CD8-positive, alpha-beta memory T cell (primary cell): ENCODE measurements at places on chromosomes 13 and 19.

DNA sequence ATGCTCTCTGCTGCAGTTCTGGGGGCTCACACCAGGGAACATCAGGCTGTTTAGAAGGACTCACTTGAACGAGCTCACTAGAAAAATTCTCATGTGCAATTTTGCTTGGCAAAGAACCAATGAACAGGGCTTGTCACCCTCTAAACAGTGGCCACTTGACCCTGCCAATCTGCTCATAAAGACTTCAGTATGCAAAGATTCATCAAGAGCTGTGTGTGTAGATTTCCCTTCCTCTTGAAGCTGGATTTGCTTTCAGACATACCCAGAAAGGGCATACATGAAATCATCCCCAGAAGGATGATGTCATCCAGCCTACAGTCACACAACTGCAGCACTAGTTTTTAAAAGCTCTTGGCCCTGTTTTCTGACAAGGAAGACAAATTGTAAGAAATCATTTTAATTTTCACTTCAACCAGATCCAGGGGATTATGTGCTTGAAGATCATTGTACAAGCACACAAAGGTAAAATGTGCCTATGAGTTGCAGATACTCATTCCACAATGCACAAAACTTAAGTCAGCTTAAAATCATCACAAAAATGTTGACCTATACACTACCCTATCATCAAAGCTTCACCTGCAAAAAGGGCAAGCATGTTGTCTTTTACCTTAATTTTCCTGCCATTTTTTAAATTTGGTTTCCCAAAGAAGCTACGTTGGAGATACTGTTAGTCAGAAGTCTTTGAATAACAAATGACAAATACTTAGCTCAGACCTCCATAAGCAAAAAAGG, 5.2 kb upstream of the STK24 start:
- DNase-seq, result no peak

DNA sequence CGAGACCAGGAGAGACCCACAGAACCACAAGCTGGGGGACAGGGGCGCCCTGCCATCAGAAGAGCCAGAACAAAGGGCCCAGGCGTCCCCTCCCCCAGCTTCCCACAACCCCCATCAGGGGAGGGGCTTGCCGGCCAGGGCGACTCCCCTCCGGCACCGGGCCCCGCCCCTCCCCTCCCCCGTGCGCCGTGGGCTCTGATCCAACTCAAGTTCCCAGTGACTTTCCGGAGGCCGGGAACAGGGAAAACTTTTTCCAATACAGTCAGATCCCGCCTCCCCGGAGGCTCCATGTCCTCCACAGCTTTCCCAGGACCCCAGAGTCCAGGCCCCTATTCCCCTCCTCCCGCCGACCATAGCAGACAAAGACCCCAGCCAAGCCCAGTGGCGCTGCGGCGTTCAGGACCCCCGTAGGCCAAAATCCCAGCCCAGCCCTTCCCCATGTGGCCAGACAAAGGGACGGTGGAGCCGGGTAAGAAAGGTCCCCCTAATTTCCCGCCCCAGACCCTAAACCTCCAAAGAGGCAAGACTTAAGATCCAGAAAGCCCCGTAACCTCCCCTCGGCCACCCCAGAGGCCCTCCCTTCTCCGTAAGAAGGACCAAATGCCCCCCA, 673 bp downstream of the TEAD2 start:
- no peak for DNase-seq

GRCh38 chr19:39145180-39145953, 19.8 kb downstream of the PAK4 start:
- DNase-seq, result no peak

- no peak for DNase-seq
Observed at GRCh38 chr19:10760273-10760944, 42.5 kb downstream of the DNM2 start.

DNA sequence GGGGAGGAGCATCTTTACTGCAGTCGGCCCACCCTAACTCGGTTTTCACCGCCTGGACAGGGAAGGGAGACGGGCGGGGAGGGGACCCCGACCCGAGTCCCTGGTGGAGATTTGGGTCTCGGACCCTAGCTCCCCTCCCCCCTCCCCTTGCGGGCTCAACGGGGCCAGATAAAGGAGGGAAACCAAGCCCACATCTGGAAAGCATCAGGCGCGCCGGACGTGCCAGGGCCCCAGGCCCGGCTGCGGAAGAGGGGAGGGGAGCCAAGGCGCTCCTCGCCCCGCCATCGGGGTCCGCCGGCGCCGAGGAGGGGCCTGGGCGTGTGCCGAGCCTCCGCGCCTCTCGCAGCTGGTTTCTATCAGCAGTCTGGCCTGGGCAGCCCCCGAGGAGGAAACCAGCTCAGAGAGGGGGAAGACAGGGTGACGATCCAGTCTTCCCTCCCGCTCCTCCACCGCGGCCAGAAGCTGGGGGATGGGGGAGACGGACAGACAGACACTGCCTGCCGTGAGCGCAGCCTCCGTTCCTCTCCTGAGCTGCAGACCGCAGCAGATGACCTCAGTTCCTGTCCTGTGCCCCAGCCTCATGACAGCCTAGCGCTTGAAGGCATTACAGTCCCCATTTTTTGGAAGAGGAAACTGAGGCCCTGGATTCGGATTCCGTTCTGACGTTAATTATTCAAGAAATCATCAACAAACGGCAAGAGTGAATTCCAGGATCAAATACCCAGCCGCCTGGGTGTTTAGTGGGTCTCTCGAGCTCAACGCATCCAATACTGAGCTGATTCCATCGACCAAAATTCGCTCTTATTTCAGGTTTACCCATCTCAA, 3.6 kb upstream of the GNG8 start:
- no peak for DNase-seq

- DNase-seq, result no peak
Observed at GRCh38 chr13:67100730-67101129, 129.4 kb downstream of the PCDH9 start.

DNA sequence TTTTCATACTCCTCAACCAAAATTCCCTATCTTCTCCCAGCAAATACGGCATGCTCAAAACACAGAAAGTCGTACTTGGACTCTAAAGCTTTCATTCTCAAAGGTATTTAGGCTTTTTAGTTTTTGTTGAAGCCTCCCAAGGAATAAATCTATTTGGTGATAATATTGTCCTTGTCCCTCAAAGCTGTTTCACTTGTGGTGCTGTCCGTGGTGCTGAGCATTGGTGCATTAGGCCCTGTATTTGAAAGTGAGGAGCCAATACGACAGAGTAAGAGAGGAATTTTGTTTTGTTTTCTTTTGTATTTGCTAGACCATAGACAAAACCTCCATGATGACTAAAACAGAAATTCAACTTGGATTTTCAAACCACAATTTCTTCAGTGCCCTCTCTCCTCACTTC, 3.2 kb upstream of the LGALS13 start:
- no peak for DNase-seq

GRCh38 chr19:41843371-41843770, 1.1 kb downstream of the LYPD4 start:
- DNase-seq, result no peak

GRCh38 chr19:33780251-33780650, 16.4 kb upstream of the KCTD15 start:
- DNase-seq, result no peak

GRCh38 chr13:32314271-32315237, 609 bp downstream of the ZAR1L start:
- DNase-seq, result peak; percentile 53

- no peak for DNase-seq
Observed at GRCh38 chr13:103100830-103101229, 34.6 kb upstream of the SLC10A2 start.

DNA sequence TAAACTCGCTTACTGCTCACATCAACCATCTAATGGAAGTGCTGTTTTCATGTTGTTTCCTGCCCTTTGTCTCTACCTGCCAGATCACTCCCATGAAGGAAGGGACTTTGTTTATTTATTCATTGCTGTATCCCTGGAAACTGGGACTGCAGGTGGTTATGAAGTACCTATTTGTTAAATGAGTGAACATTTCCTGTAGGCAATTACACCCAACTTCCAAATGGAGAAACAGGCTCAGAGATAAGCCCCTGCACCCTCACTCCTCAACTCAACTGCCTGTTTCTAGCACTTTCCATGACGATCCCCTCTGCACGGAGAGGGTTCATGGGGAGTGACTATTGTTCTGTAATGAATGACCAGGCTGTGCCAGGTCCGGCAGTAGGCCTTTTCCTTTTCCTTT, 1.9 kb upstream of the SELENOW start:
- DNase-seq, result no peak

- no peak for DNase-seq
Observed at GRCh38 chr13:32031815-32032370, 319 bp downstream of the FRY start.

DNA sequence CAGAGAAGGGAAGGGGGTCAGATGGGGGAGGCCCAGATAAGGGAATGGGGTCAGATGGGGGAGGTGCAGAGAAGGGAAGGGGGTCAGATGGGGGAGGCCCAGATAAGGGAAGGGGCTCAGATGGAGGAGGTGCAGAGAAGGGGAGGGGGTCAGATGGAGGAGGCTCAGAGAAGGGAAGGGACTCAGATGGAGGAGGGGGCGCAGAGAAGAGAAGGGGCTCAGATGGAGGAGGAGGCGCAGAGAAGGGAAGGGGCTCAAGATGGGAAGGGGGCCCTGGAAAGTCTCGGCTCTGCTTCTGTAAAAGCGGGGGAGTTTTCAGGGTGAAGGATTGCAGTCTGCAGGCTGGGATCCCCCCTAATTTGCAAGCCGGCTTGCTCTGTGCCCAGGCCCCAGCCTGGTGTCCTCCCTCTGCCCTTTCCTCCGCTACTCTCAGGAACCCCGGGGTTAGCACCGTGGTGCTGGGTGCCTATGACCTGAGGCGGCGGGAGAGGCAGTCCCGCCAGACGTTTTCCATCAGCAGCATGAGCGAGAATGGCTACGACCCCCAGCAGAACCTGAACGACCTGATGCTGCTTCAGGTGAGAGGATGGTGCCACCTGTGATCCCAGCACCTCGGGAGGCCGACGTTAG, 1.6 kb downstream of the AZU1 start:
- no peak for DNase-seq

- no peak for DNase-seq
Observed at GRCh38 chr13:112996671-112997091, 27.7 kb downstream of the MCF2L start.

DNA sequence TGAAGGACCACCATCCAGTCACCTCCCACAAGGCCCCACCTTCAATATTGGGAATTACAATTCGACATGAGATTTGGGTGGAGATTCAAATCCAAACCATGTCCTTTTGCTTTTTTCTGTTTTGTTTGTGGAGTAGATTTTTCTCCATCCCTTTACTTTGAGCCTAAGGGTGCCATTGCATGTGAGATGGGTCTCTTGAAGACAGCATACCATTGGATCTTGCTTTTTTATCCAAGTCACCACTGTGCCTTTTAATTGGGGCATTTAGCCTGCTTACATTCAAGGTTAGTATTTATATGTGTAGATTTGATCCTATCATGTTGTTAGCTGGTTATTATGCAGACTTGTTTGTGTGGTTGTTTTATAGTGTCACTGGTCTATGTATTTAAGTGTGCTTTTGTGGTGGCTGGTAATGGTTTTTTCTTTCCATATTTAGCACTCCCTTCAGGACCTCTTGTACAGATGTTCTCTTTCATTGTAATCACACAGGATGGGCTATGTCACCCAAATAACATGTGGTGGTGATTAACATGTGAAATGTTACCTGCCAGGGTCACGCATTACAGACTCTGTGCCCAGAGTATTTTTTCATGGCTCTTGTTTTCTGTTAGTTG, 58.0 kb downstream of the ZNF823 start:
- no peak for DNase-seq

DNA sequence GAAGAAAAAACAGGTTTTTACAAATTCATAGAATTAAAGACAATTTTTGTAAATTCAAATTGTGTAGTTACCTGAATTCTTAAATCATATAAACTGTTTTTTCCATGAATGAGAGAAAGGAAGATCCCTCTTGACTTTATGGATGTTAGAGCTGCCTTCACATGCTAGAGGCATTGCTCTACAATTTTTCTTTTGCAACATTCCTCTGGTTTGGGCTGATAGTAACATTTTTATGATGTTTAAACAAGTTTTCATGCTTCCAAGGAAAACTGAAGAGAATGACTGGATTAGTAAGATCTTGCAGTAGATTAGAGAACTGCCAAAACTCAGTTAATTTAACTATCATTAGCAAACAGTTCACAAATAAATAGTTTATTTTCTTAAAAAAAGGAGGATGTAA, 250.6 kb downstream of the GPC6 start:
- no peak for DNase-seq

- DNase-seq, result no peak
Observed at GRCh38 chr19:17576758-17577456, 21.5 kb downstream of the COLGALT1 start.

GRCh38 chr13:73677048-73677601, 457.1 kb downstream of the KLF12 start:
- DNase-seq, result no peak

GRCh38 chr19:15702534-15702930, 25.3 kb upstream of the OR10H2 start:
- no peak for DNase-seq

DNA sequence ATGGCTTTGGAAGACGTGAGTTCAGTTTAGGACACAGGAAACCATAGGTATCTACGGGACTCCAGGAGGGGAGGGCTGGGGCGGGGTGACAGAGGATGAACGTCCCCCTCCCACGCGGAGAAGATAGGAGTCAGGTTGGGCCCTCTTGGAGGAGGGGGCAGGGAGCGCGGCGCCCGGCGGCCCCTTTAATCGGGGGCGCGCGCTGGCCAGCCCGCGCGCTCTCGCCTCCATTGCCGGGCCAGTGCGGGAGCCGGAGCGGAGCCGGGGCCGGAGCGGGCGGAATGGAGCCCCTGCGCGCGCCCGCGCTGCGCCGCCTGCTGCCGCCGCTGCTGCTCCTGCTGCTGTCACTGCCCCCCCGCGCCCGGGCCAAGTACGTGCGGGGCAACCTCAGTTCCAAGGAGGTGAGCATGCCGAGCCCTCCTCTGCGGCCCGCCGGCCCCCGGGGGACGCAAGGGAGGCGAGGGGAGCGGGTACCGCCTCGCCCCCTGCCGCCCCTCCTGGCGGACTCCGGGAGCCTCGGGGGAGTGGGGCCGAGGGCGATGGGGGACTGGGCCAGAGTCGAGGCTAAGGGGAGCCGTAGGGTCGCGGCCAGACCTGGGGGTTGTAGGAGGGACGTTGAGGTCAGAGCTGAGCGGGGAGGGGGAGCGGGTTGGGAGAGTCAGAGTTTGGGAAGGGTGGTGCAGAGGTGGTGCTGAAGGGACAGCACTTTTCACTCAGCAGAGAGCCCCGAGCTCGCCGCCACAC, at the start of gene TMEM145:
TMEM145 (plus strand) TSS at position 214 of the 744 bp plus-strand sequence; CDS start at position 282, 68 bp downstream.
- DNase-seq, result no peak

DNA sequence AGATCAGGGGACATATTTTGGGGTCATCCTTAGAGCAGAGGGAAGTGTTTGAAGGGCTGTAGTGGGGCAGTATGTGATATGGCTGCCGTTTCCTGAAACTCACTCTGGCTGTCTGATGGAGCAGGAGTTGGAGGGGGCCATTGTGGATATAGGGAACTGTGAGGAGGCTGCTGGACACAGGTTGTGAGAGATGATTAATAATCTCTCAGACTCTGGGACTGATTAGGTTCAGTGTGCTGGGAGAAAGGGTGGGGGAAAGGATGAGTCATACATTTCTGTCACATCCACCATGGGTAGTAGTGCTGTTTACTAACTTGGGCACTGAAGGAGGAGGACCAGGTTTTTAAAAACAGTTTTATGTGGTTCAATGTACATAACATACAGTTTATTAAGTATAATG, 4.8 kb downstream of the B3GLCT start:
- no peak for DNase-seq

GRCh38 chr19:35544110-35544802, 1.2 kb upstream of the TMEM147 start:
- no peak for DNase-seq
